ENCODE measurements at places on chromosomes 3 and 15. TPM values are rescaled to one million over a fixed set of nuclear protein-coding genes. Genes with fewer than 3 reads are reported as not detected.

- H3K27me3 ChIP-seq: no peaks in the 10 kb centered on the region
- DNase-seq: no peak
- no peak overlapping the region for H3K4me3 ChIP-seq
Observed at GRCh38 chr15:25173241-25174028, 218.6 kb downstream of the SNRPN start.

Gene KLHL40
- total RNA-seq: 0.39 TPM

DNA sequence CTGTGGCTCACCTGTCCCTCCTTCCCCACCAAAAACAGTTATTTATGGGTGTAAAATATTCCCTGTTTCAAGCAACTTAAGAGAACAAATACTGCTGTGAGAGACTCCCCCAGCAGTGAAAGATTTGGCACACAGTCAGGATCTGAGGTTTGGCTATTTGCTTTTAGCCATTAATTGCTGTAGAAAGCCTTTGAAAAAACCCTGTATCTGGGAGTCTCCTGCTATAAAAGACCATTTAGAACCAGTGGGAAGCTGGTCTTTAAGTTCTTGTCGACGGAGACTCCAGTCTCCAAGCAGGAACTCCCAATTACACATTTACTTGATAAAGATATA, 55.1 kb upstream of the PCSK6 start:
- DNase-seq: no peak
- no peaks in the 10 kb centered on the region for H3K4me1 ChIP-seq
- H3K36me3 ChIP-seq: no peaks in the 10 kb centered on the region

- H3K4me3 ChIP-seq: no peak overlapping the region
- H3K27ac ChIP-seq: no peak overlapping the region
- no peaks in the 10 kb centered on the region for H3K27me3 ChIP-seq
- H3K36me3 ChIP-seq: peaks cover 30% of the 10 kb centered on the region
- no peak for DNase-seq
- H3K4me1 ChIP-seq: no peaks in the 10 kb centered on the region
Observed at GRCh38 chr3:12495749-12496452, 11.6 kb downstream of the TSEN2 start.

Data from cardiac muscle cell (in vitro differentiated cells and primary cell).